ENCODE measurements at places on chromosomes 5 and 9. TPM values are rescaled to one million over a fixed set of nuclear protein-coding genes. Genes with fewer than 3 reads are reported as not detected.

JAK2 gene
- 13.0 TPM for total RNA-seq

PCDHGB2 gene
- total RNA-seq, result 5.9 TPM

CER1 gene
- not detected for total RNA-seq

SEC16A gene
- total RNA-seq, result 30.7 TPM

FER gene
- total RNA-seq, result 19.7 TPM

Data from right cardiac atrium (tissue), 5 donors.